ENCODE measurements at places on chromosomes 1 and 21. TPM values are rescaled to one million over a fixed set of nuclear protein-coding genes. Genes with fewer than 3 reads are reported as not detected.

GRCh38 chr1:12202190-12202497 lies 27.7 kb upstream of the VPS13D start:
- DNase-seq, result no peak

The DNAJC28 gene
- total RNA-seq, result 0.52 TPM

GRCh38 chr1:30187413-30188023 lies 535.9 kb downstream of the MATN1 start:
- DNase-seq, result no peak

The KISS1 gene
- not detected for total RNA-seq

The GPA33 gene
- not detected for total RNA-seq

The TNFRSF1B gene
- total RNA-seq, result 452 TPM

The PKLR gene
- total RNA-seq, result not detected

GRCh38 chr1:78665809-78666208 lies 16.2 kb downstream of the IFI44 start:
- no peak for DNase-seq

DNA sequence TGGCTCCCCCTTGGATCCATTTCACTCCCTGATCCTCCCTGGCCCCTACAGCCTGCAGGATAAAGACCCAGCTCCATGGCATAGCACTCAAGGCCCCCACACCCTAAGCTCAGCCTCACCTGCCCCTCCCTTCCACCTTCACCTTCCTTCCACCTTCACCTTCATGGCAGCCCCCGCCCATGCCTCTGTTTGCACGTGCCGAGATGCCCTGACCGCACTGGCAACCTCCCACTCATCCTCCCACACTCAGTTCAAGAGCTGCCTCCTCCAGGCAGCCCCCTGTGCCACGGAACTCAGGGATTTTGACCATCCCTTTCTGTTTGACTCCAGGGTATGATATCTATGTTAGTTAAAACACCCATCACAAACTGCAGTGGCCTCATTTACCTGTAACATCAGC lies 109.8 kb downstream of the RAVER2 start:
- DNase-seq, result no peak

- no peak for DNase-seq
These were observed 23.9 kb downstream of the NAV1 start for GRCh38 chr1:201562659-201563405.

GRCh38 chr1:225474986-225475820 lies 47.4 kb upstream of the LBR start:
- DNase-seq, result no peak

GRCh38 chr21:45041351-45041805 lies 33.0 kb upstream of the ADARB1 start:
- no peak for DNase-seq

- DNase-seq, result no peak
These were observed 53.5 kb downstream of the PTPRF start for GRCh38 chr1:43584204-43584603.
